ENCODE measurements at places on chromosomes 2 and 18.

DNA sequence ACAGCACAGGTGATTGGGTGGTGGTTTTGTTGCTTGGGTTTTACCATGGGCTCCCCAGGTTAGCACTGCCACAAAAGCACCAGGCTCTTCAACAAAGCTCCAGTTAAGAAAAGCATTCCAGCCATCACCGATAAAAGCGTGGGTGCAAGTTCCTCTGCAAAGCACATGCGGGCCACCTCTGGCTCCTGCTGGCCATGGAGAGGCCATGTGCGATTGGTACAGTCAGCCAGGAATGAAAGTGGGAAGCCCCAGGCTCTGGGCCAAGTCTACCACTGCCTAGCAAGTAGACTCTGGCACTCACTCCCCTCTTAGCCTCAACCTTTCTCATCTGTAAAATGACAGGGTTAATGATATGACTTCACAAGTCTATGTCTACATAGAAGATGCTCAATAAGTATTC lies 36.0 kb downstream of the BCL11A start:
- no peak for DNase-seq

GRCh38 chr2:159078443-159078842 lies 110.0 kb downstream of the TANC1 start:
- no peak for DNase-seq

- DNase-seq: no peak
Measured at GRCh38 chr2:181841079-181841478, 50.5 kb upstream of the ITPRID2 start.

DNA sequence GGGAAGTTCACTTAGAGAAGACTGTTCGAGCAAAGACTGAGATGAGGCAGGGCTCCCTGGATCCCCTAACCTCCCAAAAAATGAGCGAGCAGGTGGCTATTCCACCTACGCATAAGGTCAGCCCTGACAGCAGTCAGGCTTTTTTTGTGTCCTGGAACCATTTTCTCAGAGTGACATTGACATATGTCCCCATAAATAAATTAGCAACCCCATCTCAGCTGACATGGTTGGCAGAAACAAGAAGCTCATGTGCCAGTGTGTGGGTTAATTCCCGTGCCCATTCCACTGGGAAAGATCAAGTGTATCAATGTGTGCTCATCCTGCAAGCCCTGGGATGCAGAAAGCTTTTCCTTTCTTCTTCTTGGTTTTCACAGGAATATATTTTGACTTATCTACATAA lies 740.4 kb upstream of the CELF4 start:
- no peak for DNase-seq

DNA sequence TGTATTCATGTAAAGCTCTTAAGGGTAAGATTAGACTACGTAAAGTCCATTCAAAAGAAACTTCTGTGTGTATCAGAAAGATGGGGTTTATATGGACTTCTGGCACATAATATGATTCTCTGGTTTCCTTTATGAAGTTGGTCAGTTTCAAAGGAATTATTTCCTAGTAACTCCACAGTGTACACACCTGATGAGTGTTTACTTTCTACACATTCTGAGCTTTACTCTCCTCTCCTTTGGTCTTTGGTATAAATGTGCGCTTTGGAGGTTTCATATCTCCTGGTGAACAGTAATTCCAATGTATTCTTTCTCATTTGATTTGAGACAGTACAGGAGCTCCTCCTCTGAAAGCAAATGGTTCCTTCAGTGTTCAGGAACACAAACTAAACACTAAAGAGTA lies 88.1 kb downstream of the OXER1 start:
- no peak for DNase-seq

- DNase-seq: no peak
Measured at GRCh38 chr2:176495826-176496225, 226.6 kb downstream of the MTX2 start.

GRCh38 chr18:59696311-59697235 lies 650 bp downstream of the CCBE1 start:
- no peak for DNase-seq

DNA sequence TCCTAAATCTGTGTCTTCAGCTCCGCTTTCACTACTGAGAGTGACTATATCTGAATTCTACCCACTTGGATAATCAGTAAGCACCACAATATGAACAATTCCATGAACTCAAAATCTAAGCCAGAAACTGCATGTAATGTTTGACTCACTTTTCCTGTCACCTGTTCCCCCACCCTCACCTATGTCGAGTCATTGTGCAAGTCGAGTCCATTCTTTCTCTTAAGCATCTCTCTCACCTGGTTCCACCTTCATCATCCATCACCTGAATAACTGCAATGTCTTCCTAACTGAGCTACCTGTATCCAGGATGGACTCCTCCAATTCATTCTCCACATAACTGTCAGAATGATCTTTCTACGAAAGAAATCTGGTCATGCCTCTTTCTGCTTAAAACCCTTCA lies 58.2 kb downstream of the PPP1R1C start:
- no peak for DNase-seq

Measured in hematopoietic multipotent progenitor cell treated with erythropoietin and hydrocortisone succinate and interleukin-3 and kit ligand, for 8 days (in vitro differentiated cells).